ENCODE measurements at places on chromosomes 4 and X.

DNA sequence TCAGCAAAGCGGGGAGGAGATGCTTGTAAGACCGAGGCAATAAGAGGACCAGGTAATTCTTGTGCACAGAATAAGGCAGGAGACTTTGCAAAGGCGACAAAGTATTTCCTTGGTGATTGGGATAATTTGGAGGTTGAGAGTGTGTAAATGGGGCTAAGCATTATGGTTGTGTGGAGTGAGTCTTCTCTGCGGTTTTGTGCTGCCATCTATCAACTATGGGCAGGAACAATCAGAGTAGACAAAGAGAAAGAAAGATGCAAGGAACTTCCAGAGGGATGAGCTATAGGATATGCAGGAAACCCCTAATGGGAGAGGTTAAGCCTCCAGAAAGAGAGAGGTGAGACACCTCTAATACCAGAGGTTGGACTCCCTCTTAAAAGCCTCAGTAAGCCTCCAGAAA lies 339.8 kb downstream of the PAPSS1 start:
- no peak for DNase-seq

DNA sequence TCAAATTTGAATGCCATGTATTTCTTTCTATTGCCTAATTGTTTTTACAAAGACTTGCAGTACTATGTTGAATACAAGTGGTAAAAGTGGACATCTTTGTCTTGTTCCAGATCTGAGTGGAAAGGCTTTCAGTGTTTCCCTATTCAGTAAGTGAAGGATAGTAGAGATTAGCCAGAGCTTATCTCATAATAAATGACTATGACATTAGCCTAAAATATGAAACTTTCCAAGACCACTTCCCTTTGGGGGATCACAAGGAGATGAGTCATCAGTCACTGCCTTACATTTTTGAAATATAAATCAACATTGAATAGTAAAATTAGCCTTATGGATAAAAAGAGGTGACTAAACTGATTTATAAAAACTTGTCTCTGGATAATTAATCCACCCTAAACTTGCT lies 554.1 kb upstream of the MAGEB2 start:
- no peak for DNase-seq

DNA sequence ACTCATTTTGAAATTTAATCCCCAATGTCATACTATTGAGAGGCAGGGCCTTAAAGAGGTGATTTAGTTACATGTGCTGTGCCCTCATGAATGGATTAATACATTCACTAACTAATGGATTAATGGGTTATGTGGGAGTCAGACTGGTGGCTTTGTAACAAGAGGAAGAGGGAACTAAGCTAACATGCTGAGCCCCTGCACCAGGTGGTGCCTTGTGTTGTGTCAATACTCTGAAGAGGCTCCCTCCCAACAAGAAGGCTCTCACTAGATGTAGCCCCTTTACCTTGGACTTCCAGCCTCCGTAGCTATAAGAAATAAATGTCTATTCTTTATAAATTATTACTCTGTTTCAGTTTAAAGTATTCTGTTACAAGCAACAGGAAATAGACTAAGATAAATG lies 411.9 kb upstream of the EMCN start:
- no peak for DNase-seq

- DNase-seq = no peak
Measured at GRCh38 chr4:85257817-85258370, 217.1 kb upstream of the ARHGAP24 start.

GRCh38 chrX:107102980-107103379 lies 15.6 kb downstream of the RBM41 start:
- DNase-seq = no peak

GRCh38 chr4:16893141-16893651 lies 5.2 kb downstream of the LDB2 start:
- no peak for DNase-seq

DNA sequence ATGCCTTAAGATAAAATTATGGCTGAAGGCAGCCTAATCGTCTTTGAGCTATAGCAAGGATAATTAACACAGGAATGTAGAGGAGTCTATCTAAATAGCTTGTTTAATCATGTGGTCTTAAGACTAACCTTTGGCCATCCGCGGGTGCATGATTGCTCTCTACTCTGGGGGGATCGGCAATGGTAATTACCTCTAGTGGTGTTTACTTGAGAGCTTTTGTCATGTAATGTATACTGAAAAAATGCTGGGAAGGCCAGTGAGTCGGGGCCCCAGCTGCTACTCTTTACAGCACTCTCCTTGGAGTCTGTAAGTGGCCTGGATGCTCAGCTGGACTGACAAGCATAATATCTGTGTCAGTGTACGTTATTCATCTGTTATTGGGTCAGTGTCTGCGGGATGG lies 65.5 kb upstream of the GNPDA2 start:
- no peak for DNase-seq

- no peak for DNase-seq
Measured at GRCh38 chrX:15929194-15929593, 74.6 kb upstream of the AP1S2 start.

- DNase-seq = no peak
Measured at GRCh38 chr4:90061881-90062280, 65.3 kb upstream of the CCSER1 start.

GRCh38 chr4:72312032-72312650 lies 256.9 kb downstream of the ADAMTS3 start:
- no peak for DNase-seq

- no peak for DNase-seq
Measured at GRCh38 chr4:136865526-136865925, 666.8 kb downstream of the PCDH18 start.
